Daoy (cell line): ENCODE measurements at places on chromosomes 11 and 22. TPM values are rescaled to one million over a fixed set of nuclear protein-coding genes. Genes with fewer than 3 reads are reported as not detected.
A peak's percentile ranks its signal among the peaks of the same experiment; 100 is the strongest.

DNA sequence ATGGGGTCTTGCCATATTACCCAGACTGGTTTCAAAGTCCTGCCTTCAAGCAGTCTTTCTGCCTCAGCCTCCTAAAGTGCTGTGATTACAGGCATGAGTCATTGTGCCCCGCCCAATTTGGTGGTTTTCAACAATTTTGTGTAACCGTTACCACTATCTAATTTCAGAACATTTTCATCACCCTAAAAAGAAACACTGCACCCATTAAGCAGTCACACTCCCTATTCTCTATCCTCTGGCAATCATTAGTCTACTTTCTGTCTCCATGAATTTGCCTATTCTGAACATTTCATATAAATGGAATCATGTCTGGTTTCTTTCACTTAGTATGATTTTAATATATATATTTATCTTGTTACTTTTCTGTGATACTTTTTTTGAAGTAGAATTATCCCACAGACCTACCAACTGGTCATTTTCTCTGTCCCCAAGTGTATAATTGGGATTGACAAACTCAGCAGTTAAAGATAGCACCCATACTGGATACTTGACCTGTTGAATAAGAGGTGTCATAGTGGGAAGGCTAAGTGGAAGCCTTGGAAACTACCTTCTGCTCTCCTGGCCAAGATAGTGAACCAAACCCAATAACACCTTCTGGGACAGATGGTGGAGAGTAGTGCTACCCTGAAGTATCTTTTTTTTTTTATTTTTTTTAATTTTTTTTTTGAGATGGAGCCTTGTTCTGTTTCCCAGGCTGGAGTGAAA lies 64.8 kb downstream of the STIM1 start:
- DNase-seq = peak; percentile 79

Gene IRF7
- 6.7 and 14.5 TPM in 2 replicates for total RNA-seq

DNA sequence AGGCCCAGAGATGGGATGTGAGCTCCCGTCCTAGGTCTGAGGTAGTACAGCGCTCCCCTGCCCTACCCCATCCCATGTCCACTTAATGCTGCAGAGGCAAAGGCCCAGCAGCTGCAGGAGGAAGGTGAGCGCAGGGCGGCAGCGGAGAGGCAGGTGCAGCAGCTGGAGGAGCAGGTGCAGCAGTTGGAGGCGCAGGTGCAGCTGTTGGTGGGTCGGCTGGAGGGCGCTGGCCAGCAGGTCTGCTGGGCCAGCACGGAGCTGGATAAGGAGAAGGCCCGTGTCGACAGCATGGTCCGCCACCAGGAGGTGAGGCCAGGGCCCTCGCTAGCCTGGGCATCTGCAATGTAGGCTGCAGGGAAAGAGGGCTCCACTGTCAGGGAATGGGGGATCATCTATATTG lies 15.2 kb downstream of the CCDC157 start:
- no peak for DNase-seq

DNA sequence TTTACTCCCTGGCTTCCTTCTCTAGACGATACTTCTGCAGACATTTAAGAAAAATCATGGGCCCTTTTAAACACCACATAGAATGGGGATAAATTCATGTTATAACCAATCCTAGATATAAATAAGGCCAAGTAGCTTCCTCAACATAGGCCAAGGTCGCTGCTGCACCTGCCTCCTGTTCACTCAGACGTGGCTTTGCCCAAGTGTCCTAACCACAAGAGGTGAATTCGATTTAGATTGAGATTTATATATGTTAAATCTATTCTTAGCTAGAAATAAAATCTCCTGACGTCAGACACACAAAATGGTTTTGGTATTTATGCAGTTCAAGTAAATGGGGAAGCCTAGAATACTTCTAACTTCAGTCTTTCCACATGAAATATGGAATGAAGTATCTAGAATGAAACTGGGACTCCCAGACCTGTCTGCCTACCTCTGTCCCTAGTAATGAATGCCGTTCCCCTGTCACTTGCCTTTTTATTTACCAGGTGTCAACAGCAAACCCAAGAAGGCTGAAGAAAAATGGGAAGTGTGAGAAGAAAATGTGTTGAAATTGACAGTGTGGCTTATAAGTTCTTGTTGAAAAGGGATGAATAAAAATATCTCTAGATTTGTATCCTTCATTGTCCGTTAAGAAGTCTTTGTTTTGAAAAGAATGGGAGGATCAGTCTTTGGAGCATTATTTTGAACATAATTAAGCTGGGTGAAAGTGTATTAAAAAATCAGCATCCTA lies 131.8 kb downstream of the HIPK3 start:
- no peak for DNase-seq

Gene EHF
- 0.57 and 1.1 TPM in 2 replicates for total RNA-seq

GRCh38 chr11:19861171-19861570 lies 148.5 kb downstream of the NAV2 start:
- no peak for DNase-seq

DNA sequence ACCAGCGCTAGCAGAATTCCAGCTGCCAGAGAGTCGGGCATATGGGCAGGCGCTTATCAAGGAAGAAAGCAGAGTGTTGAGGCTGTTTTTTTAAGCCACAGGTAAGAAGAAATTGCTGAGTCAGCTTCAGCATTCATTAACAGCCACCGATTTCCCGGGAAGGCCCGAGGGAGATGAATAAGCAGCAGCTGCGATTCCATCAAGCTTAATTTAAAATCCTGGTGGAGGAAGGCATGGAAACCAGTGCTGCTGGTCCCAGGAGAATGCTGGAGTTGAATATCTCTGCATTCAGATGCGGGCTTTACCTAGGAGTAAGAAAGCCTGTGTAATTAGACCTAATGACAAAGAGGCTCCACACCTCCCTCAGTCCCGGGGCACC lies 168.8 kb downstream of the BRD1 start:
- DNase-seq = no peak

Gene FOSL1
- 54.0 and 59.3 TPM in 2 replicates for total RNA-seq

- DNase-seq = no peak
These were observed at the start of gene CHRDL2 for GRCh38 chr11:74731301-74732094. Gene CHRDL2 (minus strand): TSS chr11:74731426. CDS start chr11:74730888, 538 bp downstream.

DNA sequence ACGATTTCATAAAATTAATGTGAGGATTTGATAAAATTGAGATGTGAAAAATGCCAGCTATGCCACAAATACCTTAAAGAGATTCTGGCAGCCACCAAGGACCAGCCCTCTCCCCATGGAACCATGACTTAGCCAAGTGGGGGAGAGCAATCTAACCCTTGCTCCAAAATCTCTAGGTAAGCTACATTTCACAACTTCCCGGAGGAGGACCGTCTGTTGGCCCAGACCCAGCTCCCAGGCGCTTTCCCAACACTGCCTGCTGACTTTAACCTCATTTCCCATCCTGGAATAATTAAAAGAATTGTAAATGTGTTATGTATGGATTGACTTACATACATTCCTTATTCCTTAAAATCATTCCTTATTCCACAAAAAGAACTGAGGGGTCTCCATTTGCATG lies 47.5 kb upstream of the TENM4 start:
- DNase-seq = peak; percentile 13

DNA sequence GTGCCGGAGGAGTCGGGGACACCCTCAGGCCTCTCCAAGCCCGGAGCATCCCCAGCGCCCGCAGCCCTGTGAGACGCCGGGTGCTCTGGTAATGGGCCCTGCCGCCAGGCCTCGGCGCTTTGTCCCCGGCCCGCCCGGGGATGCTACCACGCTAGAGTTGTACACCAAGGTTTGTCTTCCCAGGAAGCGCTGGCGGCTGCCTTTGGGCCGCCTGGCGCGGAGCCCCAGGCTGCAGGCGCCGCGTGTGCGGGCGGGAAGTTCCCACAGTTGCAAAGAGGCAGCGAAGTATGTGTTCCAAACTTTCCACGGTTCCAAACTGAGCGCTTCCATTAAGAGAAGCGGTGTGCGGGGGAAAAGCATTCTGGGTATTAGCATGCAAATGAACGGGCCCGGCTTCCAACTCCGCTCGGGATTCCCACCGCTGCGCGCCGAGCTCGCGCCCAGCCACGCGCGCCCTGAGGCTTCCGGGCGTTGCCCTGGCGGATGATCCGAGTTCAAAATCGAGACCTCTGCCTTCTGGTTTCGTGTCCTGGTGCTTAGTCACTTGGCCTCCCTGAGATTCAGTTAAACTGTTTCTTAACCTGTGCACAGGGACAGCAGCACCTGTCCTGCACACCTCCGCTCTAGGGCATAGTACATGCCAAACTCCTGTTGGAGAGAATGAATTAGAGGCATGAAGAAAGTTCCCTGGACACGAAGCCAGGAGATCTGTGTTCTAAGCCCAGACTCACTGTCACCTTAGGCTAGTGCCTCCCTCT lies 1.3 kb upstream of the PATZ1 start:
- DNase-seq = peak; percentile 65
